ENCODE measurements at places on chromosomes 3 and 15.

DNA sequence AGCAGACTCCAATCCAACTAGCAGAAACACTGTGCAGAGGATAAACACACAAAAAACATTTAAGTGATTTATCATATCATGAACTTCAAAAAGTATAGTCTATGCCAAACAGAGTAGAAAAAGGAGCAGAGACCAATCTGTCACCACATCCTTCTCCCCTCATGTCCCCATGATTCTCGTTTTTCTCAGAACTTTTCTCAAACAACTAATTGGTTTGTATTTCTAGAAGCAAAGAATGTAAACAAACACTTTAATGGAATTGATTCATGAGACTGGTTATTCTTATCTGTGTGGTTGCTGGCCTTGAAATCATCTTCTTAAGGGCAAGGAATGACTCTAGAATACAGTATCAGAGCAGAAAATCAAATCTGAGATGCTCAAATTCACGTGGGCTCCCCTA, 294.2 kb upstream of the THBS1 start:
- no peak for DNase-seq

- DNase-seq, result no peak
Observed at GRCh38 chr3:42184651-42185443, 81.1 kb downstream of the CCK start.

GRCh38 chr3:183149915-183150750, 12.4 kb downstream of the LAMP3 start:
- no peak for DNase-seq

DNA sequence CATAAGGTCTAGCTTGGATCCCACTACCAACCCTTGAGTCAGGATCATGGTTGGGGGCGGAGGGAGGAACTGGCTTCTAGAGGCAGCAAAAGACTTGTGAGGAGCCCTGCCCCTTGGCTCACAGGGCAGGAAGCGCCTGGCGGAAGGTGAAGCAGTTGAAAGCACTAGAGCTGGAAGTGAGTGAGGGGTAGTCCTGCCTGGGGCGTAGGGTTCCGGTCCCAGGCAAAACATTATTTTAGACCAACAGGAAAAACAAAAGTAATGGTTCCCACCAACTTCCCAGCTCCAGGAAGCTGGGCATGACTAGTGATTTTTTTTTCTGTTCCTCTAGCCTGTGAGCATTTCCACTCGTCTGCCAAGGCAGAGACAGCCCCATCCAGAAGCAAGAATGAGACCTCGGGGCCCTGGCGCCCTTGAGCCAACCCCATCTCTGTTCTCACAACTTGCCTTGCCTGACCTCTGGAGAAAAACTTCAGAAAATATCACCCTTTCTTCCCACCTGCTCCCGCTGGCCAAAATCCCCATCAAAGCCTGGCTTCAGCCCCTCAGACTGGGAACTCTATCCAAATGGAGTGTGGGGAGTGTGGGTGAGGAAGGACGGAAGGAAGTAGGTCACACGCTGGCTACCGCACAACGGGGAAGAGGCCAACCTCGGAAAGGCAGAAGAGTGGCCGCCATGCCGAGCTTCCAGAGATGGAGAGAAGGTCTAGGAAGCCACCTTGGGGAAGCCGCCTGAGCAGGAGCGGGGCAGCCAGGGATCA, 57.5 kb downstream of the RBPMS2 start:
- DNase-seq, result no peak

GRCh38 chr15:94105760-94106159, 125.6 kb upstream of the MCTP2 start:
- DNase-seq, result no peak

DNA sequence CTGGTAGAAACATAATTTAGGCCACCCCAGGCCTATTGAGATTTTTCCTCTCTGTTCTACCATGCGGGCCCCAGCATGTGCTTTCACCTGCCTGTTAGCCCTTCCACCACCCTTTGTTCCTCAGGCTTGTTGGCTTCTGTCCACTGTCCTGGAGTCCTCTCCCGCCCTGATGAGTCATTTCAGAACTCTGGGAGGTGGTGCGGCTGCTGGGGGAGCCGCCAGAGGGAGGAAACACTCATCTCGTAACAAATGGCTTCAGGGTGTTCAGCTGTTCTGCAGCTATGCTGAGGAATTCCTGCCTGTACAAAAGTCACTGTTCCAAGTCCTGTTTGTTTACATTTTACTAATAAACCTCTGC, 36.3 kb downstream of the LRTM1 start:
- no peak for DNase-seq

- DNase-seq, result no peak
Observed at GRCh38 chr3:134378384-134378783, 4.1 kb upstream of the AMOTL2 start.

GRCh38 chr15:52520421-52520820, 8.3 kb downstream of the MYO5A start:
- DNase-seq, result no peak

DNA sequence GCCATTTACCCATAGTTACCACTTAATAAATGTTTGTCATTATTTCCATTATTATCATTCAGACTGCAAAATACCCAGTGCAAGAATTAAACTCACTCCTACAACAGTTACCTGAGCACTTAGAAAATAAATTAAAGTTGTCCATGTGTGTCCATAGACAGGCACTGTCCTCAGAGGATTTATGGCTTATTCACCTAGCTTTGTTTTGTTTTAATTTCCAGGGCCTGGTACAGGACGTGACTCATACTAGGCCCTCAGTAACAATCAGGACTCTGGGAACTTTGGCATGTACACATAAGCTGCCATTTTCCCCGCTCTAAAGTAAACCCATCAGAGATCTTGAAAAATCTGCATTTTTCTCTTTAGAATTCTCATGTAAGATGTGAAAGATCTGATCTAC, 458.5 kb upstream of the ARRDC4 start:
- DNase-seq, result no peak

DNA sequence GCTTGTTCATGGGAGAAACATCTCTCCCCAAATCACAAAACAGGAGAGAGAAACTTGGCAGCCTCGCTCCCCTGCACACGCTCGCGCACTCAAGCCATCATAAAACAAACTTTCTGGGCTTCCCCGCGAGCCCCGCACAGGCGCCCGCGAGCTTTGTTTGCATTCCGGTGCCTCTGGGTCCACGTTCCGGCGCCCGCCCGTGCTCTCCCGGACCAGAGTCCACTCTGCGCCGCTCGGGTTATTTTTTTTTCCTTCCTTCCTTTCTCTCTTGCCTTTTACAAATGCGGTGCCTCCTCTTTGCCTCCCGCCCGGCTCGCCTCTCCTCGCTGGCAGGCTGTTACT, 363 bp downstream of the MAGI1 start:
- no peak for DNase-seq

- DNase-seq, result no peak
Observed at GRCh38 chr3:149688122-149688757, 30.4 kb upstream of the WWTR1 start.

DNA sequence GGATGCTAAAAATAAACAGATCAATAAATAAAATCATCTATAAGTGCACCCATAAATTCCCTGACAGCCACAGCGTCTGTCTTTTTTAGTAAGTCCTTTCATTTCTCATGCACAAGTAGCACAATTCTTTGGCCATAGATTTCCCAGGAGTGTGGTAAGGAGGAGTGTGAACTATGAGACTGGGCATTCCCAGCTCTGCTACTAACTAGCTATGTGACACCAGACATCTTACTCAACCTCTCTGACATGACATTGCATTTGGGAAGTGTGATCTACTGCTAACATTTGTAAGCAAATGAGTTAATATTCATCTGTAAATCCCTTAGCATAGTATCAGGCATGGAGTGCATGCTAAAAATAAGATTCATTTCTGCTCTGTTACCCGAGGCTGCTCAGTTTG, 301.7 kb downstream of the NTRK3 start:
- no peak for DNase-seq

GRCh38 chr3:176867681-176868663, 329.3 kb downstream of the TBL1XR1 start:
- DNase-seq, result no peak

GRCh38 chr3:62323241-62323640, 50.1 kb downstream of the FEZF2 start:
- DNase-seq, result no peak

DNA sequence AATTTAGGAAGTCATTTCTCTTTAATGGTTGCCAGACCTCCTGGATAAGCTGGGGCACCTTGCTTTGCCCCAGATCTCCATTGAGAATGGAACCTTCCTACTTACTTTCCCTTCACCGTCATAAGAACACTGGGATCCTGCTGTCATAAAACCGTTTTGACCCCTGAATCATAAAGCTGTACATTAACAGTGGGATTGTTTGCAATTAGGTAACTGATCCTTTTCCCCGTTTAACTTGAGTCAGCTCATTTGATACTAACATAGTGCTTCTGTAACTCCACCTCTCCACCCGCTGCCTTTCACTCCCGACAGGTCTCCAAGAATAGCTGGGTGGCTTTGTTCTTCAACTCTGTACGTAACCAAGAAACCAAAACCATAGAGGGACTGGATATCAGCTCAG, 308.2 kb upstream of the WNT5A start:
- no peak for DNase-seq

GRCh38 chr3:29004885-29005599, 275.8 kb upstream of the RBMS3 start:
- DNase-seq, result no peak

DNA sequence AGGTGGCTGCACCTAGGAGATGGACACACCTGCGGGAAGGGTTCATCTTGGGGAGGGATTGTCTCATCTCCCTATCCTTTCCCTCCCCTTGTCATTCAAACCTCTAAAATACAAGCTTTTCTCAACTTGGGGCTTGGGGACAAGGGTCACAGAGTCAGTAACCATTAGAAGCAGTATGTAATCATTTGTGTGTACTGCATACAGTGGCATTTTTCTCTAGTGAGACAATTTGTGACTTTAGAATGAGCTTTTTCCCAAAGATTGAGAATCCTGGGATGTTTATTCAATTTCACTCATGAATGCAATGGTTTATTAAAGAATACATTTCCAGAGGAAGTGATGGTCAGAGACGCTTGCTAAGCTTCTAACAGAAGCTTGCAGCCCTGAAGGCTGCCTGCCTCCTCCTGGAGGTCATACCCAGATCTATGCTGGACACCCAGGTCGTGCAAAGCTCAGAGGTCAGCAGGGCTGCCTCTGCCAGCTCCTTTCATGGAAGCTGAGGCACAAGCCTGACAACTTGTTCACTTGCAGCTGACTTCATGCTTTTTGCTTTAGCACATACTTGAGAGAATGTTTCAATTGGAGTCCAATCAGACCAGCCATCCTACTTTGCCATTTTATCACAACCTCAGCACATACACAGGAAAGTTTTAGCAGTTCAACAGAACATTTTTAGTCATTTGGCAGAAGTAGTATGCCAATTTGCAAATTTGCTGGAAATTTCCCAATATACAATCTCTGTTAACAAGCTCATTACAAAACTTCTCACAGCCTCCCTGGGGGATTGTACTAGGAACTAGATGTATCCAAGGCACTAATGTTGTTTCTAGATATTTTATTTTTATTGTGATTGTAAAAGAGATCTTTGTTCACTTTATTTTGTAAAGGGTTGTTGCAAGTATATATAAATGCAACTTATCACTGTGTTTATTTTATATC, 25.6 kb upstream of the ALDH1L1 start:
- DNase-seq, result no peak

GRCh38 chr3:106348139-106348690, 479.4 kb upstream of the CBLB start:
- no peak for DNase-seq

DNA sequence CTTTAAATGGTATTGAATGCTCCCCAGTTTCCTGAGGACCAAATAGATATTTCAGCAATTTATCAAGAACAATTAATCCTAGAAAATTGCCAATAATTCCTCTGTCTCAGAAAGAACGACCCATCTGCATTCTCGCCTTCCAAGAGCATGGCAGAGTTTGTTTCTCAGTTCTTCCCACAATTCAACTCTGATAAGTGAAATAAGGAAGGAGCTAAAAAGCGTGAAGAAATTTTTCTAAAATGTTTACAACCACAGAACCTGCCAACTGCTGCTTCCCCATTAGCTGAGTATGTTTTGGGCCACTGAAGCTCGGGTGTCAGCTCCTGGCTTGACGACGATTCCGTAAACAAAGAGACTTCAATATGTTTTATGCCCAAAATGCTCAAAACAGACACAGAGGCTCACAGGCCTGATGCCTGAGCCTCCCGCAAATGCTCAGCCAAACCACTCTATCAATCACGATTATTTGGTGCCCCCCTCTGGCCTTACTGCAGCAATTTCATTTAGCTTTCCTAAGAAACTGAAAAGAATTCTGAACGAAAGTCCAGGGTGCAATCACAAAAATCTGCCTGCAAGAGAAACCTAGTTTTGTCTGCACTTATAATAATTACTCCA, 259.2 kb upstream of the CCDC54 start:
- no peak for DNase-seq

DNA sequence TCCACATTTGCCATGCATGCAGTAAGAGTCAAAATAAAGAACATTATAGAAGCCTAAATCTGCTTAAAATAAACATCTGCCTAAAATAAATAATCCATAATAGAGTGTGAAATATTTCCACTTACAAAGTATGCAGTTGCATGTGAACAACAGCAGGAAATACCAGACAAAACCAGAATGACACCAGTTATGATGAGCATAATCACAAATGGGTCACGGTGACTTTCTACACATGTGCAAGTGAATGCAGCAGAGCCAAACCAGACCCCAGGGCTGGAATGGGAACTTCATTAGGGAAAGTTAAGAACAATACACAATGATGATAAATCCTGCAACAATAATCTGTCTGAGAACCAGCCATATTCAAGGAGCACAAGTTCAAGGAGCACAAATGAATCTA, 615.5 kb downstream of the ROBO2 start:
- no peak for DNase-seq

- no peak for DNase-seq
Observed at GRCh38 chr3:177512945-177513814, 315.9 kb upstream of the TBL1XR1 start.

DNA sequence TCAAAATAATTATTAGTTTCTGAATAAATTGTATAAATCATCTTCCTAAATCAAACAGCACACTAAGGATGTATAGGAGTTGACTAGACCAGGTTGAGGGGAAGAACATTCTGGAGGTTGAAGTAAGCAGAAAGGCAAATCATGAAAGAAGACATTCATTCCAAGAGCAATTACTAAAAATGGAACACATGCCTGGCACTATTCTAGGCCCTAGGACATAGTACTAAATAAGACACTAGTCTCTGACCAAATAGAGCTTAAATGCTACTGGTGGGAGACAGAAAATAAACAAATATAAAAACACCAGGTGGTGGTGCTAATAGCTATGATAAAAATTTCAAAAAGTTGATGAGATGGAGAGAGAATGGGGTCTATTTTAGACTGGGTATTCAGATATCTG, 190.1 kb downstream of the TBC1D5 start:
- DNase-seq, result no peak

All from stimulated activated CD8-positive, alpha-beta memory T cell treated with anti-CD3 and anti-CD28 coated beads, Interleukin-2, amount 100 ng/mL, for 1 hour (primary cell).